Epithelial cell of esophagus (primary cell): ENCODE measurements at places on chromosomes 3 and 15.

DNA sequence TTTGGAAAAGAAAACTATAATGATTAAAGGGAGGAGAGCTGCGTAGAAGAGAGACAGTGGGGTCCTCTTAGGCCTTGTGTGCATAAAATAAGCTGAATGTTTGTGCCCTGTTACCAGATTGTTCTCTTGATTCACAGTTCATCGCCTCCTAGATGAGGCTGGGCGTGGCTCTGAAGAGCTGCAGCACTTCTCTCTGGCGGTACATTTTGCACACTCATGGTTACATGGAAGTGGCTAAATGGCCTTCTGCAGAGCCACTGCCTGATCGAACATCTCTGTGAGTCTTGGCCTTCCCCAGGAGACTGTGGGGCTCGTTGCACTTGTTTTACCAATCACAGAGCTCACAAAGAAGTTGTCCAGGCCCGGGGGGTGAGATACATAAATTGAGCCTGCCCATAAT lies 208.8 kb downstream of the GABRG3 start:
- no peak for DNase-seq

GRCh38 chr3:6449099-6449498 lies 411.8 kb upstream of the GRM7 start:
- DNase-seq = no peak

GRCh38 chr15:60017538-60018520 lies 13.7 kb downstream of the FOXB1 start:
- DNase-seq = peak; percentile 85

- DNase-seq = peak; percentile 61
Measured at GRCh38 chr3:52534281-52535183, 875 bp upstream of the NT5DC2 start.

DNA sequence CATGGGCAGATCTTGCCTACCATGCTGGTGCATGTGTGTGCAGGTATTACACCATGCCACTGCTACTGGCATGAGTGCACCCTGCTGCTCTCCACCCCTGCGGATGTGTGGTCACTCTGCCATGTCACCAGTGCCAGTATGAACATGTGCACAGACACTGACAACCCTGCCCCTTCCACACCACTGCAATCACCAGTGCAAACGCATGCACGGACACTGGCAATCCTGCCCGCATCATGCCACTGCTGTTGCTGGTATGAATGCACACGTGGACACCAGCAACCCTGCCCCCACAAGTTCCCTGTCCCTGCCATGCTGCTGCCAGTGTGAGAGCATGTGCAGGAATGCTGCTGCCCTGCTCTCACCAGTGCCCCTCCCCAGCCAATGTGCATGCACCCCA lies 24.8 kb upstream of the TUBGCP5 start:
- DNase-seq = no peak

DNA sequence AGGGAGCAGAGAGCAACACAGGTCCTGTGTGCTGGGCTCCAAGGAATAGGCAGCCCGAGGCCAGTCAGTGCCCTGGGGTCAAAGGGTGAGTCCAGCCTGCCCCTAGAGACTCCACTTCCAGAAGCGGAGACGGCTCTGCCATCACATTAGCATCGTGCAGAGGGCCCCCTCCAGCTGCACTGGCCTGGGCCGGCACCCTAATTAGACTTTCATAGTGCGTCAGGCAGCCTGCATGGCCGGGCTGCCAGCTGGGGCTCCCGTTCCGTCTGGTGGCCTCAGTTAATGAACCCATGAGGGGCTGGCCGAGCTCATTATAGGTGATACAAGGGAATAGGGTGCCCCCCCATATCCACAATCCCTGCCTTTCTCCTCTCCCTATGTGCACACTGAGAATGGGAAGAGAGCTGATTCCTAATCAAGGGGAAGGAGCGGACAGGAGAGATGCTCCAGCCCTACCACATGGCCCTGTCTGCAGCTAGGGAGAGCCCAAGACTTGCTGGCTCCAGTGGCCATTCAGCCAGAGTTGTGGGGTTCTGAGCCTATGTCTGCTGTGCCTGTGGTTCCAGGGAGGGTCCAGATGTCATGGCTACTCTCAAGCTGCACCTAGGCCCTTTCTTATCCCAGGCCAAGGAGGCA lies 128.0 kb downstream of the SRGAP3 start:
- DNase-seq = no peak

DNA sequence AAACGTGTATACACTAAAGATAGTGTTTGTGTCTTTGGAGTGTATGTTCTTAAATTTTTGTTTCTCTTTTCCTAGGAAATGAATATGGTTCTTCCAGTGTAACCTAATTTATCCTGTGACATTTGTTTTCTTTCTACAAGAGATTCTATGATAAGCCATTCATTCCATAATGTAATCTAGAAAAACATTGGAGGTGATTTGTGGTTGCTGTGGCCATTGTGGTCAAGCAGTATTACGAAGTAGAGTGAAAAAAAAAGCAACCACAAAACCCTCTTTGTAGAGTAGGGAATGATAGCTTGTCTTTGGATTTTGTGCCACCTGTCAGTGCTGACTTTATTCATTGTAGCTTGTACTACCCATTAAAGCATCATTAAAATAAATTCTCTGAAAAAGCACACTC lies 1209.6 kb downstream of the ZPLD1 start:
- DNase-seq = no peak

DNA sequence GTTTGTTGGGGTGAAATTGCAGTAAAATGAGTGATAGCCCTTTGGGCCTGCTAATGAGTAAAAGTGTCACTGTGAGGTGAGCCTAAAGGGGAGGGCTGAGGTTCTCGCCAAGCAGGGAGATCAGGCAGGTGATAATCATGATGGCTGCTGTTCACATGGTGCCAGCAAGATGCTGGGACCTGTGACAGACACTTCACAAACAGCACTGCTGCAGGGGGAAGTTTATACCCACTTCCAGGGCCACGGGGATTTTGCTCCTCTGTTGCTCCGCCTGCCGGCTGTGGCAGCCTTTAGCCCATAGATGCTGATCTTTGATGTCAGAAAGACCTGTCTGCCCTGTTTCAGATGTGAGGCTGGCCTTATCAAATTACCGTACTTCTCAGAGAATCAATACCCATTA lies 96.7 kb downstream of the SV2B start:
- no peak for DNase-seq

DNA sequence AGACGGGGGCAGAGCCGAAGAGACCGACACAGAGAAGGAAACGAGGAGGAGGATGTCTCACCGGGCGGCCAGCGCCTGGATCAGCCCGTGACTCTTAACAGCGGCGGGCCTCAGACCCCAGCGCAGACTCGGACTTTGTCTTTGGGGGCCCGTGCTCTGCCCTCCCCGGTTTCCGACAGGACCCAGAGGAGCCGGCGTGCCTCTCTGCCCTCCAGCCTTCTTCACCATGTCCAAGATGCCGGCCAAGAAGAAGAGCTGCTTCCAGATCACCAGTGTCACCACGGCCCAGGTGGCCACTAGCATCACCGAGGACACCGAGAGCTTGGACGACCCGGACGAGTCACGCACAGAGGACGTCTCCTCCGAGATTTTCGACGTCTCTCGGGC lies 1.0 kb downstream of the TSC22D2 start:
- DNase-seq = no peak

DNA sequence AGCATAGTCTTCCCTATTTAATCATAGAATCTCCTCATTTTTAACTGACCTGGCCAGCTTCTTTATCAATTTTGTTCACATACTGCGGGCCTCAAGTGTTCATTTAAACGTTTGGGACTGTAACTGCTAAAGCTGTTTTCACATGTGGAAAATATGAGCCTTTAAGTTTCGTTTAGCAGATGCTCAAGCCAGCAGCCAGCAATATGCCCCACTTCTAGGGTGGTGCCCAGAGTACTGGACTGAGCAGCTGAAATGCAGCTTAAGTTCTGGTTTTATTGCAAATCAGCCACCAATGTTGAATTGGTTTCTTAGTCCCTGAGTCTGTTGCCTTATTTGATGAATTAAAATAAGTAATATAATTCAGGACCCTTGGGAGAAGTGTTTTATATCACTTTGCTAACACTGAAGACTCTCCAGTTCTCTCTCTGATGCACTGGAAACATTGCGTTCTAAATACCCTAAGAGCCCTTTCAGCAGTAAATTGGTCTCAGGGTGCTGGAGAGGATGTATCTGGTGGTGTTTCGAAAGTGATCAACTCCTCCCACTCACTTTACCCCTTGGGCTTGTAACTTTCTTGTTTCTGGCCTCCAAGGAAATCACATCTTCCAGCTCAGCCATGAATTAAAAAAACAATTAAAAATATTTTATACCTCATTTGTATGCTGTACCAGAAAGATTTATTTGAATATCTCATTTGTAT lies 61.7 kb downstream of the B3GALNT1 start:
- DNase-seq = no peak

DNA sequence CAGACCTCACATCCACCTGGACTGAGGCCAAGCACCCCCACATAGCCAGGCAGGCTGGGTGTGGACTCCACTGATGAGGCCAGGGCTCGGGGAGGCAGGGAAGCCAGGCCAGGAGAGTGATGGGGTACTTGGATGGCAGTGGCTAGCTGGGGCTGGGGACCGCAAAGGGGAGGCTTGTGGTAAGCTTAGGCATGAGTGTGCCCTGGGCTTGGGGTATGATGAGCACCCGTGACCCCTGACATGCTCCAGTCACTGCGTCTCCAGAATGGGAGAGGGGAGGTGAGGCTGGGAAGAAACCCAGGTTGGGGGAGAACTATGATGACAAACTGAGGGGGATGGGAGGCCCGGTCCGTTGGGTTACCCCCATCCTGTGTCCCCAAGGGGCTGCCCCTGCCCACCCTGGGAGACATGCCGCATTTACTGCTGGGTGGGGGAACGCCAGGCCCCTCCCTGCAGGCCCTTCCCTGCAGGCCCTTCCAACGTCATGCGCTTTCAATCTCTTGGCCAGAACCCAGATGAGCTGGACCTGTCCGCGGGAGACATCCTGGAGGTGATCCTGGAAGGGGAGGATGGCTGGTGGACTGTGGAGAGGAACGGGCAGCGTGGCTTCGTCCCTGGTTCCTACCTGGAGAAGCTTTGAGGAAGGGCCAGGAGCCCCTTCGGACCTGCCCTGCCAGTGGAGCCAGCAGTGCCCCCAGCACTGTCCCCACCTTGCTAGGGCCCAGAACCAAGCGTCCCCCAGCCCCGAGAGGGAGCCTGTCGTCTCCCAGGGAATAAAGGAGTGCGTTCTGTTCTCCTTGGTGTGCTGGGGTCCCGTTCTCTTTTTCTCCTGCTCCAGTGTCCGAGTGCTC lies 34.1 kb downstream of the TSPAN3 start:
- DNase-seq = no peak

DNA sequence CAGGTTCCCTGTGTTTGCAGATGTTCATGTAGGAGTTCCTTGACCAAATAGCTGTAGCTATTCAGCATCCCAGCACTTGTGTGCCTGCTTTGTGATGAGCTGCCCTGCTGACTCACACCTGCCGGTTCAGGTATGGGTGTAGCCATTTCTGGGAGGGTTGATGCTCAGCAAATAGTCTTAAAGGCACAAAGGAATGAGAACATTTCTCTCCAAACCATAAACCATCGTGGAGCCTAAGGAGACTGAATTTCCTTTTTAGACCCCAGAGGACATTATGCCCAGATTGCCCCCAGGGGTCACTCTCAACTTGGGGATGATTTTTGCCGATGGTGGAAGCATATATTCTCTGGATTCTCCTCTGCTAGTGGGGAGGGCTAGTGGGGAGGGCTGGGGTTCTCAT lies 80.6 kb downstream of the ADAMTSL3 start:
- DNase-seq = peak; percentile 82

GRCh38 chr15:64050281-64051092 lies 4.2 kb upstream of the DAPK2 start:
- no peak for DNase-seq
